ENCODE measurements at places on chromosomes 13 and 19.
A peak's percentile ranks its signal among the peaks of the same experiment; 100 is the strongest.

DNA sequence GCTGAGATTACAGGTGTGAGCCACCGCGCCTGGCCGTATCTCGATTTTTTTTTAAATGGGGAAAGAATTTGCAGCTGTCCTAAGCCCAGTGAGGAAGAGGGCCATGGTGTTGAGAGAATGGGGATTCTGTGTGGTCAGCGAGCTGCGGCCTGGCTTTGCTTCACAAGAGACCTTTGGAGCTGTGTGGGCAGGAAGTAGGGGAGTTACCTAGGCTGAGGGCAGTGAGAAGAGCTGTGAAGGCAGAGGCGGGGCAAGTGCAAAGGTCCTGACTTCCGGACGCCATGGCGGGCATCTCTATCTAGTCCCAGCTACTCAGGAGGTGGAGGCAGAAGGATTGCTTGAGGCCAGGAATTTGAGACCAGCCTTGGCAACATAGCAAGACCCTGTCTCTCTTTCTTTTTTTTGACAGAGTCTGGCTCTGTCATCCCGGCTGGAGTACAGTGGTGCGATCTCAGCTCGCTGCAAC, 4.9 kb downstream of the AP2A1 start:
- DNase-seq = peak; percentile 12

DNA sequence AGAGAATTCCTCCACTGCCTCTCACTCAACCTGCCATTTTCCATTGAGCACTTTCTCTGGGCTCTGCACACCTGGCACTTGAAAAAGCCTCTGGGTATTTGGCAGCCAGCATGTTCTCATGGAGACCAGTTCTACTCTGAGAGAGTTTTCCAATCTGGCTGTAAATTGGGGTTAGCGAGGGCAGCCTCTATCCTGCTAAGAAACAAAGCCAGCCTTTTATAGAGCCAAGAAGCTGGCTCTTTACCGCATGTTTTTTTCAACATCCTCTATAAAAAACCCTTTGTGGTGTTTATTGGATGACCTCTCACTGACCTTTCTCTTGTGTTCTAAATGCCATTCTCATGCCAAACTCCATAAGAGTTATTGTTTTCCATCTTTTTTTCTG, 52.6 kb upstream of the RCBTB2 start:
- no peak for DNase-seq

GRCh38 chr19:30681162-30682100, 309.2 kb downstream of the ZNF536 start:
- DNase-seq = no peak

GRCh38 chr13:97246596-97247158, 24.5 kb downstream of the MBNL2 start:
- DNase-seq = no peak

- DNase-seq = no peak
Measured at GRCh38 chr13:110250258-110250891, 56.6 kb downstream of the COL4A1 start.

DNA sequence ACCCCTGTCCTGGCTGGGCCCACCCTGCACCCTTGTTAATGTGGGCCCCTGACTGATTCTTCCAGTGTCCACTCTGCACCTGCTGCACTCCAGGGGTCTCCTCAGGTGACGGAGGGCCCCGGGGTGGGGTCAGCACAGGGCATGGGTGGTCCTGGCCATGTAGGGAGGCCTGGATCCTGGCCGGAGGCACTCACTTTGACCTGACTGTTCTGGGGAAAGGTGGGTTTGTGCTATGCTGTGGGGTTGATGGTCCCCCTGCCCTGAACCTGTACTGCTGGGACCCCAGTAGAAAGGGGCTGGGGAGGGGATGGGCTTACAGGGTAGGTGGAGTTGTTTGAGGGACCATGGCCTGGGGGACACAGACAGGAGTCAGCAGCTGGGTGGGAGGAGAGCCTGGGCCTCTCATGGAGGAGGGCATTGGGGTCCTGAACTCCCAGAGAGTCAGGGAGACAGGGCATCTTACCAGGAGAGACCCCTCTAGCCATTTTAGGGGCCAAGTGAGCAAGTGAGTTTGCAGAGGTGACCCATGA, 25.8 kb upstream of the CEACAM1 start:
- DNase-seq = no peak

DNA sequence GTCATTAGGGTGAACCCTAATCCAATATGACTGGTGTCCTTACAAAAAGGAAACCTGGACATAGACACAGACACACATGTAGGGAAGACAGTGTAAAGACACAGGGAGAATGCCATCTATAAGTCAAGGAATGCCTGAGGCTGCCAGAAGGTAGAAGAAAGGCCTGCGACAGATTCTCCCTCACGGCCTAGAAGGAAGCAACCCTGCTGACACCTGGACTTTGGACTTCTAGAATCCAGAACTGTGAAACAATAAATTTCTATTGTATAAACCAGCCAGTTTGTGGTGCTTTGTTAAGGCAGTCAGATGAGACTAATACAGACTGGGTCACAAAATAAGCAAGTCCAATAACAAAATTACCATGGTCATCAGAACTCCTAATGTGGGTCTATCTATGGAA, 120.4 kb downstream of the ENOX1 start:
- DNase-seq = no peak

- no peak for DNase-seq
Measured at GRCh38 chr13:70795484-70795883, 687.2 kb upstream of the KLHL1 start.

DNA sequence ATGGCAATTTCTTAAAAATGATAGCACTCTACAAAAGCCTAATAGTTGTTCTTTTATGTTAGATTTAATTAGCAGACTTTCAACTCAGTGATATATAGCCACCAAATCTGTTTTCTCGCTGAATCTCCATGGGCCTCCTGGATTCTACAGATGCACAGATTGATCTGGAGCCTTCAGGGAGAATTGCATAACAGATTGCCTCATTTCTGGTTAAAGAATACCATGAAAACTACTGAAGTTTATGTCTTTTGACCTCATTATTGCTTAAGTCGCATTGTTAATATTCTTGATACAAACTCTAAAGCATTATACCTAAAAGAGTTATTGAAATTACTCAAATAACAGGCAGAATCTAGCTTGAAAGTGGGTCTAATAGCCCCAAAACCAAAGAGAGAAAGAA, 53.7 kb upstream of the PRR20A start:
- no peak for DNase-seq

DNA sequence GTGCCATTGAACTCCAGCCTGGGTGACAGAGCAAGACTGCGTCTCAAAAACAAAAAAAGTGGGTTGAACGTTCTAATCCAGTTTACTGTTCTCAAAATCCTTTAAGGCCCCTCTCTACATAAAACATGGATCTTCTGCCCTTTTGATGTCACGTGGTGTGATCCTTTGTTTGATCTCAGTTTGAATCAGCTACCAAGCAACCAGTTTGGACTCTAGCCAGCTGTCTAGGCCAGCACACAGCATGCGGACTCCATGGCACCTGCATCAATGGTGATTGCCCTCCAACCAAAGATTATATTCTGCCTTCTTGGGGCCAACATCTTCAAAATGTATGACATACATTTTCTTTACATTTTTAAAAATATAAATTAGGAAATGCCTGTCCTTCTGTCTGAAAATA, 365.4 kb downstream of the NDFIP2 start:
- no peak for DNase-seq

DNA sequence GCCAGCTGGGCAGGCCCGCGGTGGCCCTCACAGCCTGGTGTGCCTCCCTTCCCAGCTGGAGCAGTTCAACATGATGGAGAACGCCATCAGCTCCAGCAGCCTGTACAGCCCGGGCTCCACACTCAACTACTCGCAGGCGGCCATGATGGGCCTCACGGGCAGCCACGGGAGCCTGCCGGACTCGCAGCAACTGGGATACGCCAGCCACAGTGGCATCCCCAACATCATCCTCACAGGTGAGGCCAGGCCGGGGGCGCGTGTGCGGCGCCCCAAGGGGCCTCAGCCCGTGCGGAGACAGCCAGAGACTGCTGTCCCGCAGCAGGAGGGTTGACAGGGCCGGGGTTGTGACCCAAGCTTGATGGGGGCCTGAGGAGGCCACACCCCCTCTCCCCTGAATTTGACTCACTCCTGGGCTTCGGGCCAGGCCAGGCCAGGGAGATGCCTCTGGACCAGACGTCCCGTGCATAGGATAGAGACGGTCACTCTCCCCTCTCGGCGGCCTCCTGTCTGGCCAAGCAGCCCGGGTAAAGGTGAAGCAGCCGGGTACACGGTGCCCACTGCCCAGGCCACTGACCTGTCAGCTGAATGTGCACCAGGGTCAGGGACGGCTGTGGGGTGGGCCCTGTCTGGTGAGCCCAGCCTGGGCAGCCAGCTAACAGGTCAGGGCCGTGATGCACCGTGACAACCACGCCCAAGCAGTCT, 15.4 kb downstream of the COMP start:
- DNase-seq = no peak

DNA sequence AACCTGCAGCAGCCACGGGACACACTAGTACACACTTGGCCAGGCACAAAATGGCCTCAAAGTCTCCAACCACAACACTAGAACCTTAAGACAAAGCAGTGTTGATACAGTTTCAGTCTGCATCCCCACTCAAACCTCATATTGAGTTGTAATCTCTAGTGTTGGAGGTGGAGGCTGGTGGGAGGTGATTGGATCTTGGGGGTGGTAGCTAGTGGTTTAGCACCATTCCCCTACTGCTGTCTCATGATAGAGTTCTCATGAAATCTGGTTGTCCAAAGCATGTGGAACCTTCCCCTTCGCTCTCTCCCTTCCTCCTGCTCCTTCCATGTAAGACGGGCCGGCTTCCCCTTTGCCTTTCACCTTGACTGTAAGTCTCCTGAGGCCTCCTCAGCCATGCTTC, 638.7 kb downstream of the UQCRFS1 start:
- no peak for DNase-seq

GRCh38 chr19:7067716-7068115, 1.8 kb upstream of the ZNF557 start:
- DNase-seq = no peak

DNA sequence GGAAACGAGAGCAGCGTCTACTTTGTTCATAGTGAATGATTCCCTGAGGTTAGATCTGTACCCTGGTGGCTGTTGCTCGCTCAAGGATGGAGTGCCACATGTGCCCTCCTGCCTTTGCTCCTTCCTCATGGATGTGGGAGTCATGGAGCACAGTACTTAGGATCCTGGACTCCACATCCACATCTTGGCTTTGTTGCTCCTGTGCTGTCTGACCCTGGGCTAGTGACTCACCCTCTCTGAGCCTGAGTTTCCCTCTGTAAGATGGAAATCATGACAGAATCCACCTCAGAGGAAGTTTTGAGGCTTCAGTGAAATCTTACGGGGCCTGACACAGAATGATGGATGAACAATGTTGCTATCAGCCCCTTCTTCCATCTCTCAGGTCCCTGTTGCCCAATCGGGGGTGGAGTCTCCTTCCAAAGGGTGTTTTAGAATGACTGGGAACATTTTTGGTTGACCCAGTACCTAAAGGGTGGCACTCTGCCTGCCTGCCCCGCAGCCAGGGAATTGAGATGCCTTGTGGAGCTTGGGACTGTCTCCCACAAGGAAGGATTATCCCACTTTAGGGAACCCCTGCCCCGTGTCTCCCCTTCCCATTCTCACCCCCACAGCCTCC, 9.8 kb upstream of the TIMM50 start:
- no peak for DNase-seq

DNA sequence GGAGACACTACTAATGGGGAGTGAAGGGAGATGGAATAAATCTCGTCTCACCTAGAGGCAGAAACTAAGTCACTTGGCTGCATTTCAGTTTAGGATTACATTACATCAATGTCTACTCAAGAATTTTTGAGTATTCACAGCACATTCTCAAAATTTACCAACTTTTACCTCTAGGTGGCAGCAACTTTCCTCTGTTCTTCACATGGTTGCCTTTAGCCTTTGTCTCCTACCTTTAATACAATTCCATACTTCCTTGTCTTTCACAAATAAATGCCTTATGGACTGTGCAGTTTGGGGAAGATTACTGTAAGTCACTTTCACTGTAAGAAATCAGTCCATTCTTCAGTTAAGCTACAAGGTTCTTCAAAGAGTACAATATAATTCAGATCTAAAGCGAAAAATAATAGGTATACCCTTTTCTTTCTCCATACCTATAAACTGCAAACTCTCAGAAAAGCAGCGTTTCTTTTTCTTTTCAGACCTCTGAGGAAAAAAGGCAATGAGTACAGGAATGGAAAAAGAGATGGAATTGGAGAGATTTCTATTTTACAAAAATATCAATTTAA, 379.4 kb downstream of the KLF12 start:
- DNase-seq = peak; percentile 71

- DNase-seq = no peak
Measured at GRCh38 chr13:73060251-73061160, 1.7 kb downstream of the KLF5 start.

DNA sequence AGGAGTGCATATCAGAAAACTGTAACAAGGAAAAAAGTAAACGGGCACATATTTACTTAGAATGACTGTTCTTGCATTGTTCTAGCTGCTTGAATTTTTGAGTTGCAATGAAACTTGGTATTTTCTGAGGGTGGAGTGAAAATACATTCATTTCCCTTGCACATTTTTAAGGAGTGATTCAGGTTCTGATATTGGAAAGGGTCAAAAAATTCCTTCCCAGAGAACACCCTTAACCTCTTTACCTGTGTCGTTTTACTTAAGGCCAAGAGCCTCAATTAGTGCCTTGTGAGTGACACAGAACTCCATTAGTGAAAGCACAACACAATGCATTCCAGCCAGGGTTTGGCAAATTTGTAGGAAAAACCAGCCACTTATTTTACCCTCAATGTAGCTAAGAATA, 2.3 kb downstream of the ITGBL1 start:
- no peak for DNase-seq

DNA sequence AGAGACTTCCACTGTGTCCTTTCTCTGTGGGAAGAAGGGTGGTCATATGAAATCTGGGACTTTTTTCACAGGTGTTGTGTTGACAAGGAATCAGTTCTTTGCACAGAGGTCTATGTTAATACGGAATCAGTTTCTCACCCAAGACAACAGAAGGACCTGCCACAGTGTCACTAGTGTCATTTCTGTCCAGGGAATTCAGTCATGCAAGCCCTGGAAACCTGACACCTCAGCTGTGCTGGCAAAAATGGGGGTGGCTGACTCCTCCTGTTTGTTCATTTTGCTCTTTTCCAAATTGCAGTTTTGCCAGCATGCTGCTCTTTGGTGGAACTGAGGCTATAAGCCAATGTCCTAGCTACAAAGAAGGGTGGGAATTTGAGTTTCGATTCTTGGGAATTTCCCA, 49.8 kb upstream of the ESD start:
- DNase-seq = no peak

GRCh38 chr19:30225676-30226463, 146.3 kb upstream of the ZNF536 start:
- no peak for DNase-seq

- DNase-seq = peak; percentile 45
Measured at GRCh38 chr13:29849071-29849631, 1.3 kb downstream of the UBL3 start.

DNA sequence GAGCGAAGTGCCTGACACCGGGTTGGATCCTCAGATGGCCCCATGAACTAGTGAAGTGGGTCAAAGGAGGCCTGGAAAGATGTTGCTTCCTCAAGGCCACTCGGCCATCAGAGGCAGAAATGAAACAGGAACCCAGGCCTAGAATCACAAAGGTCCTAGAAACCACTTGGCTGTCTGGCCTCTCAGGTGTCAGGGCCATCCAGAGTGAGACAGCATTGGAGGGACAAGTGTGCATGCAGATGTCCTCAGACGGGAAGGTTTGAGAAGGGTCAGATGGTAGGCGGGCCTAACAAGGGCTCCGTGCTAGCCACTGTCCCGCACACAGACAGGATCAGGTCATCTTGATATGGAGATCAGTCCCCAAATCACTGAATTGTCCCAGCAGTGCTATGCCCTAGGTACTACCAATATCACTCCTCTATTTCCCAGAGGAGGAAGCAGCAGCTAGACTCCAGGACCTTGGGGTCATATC, 14.3 kb downstream of the CCDC97 start:
- DNase-seq = no peak

All from CD4-positive, alpha-beta T cell treated with Interleukin-12 subunit alpha and Interleukin-12 subunit beta, for 1 hour (primary cell).